Hindlimb muscle (tissue), 1 donor: ENCODE measurements at places on chromosomes 13 and 19. TPM values are rescaled to one million over a fixed set of nuclear protein-coding genes. Genes with fewer than 3 reads are reported as not detected.

GRCh38 chr19:38009650-38010242, 102.7 kb downstream of the SIPA1L3 start:
- DNase-seq: no peak

GRCh38 chr13:110286833-110287819, 19.8 kb downstream of the COL4A1 start:
- no peak for DNase-seq

DNA sequence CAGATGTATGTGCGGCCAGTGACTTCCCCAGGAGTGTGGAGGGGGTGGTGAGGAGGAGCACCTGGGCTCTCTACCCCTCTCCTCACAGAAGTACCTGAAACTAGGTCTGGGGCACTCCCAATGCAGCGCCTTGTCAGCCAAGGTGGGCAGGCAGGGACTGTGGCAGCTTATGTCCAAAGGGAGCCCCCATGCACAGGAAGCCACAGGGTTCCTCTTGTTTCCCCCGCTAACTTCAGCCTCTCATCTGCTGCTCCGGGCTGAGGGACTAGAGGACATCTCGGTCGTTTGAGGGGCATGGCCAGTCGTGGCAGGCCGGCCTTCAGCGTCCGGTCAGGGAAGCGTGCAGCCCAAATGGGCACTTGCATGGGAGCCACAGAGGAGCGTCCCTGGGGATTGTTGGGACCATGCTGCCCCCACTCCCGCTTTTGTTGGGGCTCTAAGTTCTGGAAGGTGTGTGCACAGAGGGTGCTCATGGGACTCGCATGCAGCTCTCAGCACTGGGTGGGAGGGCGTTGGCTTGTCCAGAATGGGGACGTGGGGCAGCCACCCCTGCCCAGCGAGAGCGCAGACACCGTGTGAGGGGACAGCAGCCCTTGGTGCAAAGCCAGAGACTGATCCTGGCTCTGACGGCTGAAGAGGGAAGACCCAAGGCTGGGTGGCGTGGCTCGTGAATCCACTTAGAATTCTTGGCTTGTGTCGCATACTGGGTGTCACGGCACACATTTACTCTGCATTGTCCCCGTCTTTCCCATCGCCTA, 16.6 kb upstream of the NPAS1 start:
- no peak for DNase-seq

GRCh38 chr19:55353803-55354697, 469 bp downstream of the COX6B2 start:
- no peak for DNase-seq

DNA sequence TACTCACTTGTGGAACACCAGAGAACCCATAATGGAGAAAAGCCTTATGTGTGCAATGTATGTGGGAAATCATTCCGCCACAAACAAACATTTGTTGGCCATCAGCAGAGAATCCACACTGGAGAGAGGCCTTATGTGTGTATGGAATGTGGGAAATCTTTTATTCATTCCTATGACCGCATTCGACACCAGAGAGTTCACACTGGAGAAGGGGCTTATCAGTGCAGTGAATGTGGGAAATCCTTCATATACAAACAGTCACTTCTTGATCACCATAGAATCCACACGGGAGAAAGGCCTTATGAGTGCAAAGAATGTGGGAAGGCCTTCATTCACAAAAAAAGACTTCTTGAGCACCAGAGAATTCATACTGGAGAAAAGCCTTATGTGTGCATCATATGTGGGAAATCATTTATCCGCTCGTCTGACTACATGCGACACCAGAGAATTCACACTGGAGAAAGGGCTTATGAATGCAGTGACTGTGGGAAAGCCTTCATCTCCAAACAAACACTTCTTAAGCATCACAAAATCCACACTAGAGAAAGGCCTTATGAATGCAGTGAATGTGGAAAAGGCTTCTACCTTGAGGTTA, 10.9 kb downstream of the ZNF549 start:
- DNase-seq: no peak

- DNase-seq: peak; percentile 79
These were observed 2.0 kb downstream of the SPRY2 start for GRCh38 chr13:80338781-80339562.

GRCh38 chr13:78700121-78700910, 41.4 kb upstream of the OBI1 start:
- DNase-seq: no peak

- no peak for DNase-seq
These were observed 7.5 kb upstream of the CEBPA start for GRCh38 chr19:33309826-33310225.

DNA sequence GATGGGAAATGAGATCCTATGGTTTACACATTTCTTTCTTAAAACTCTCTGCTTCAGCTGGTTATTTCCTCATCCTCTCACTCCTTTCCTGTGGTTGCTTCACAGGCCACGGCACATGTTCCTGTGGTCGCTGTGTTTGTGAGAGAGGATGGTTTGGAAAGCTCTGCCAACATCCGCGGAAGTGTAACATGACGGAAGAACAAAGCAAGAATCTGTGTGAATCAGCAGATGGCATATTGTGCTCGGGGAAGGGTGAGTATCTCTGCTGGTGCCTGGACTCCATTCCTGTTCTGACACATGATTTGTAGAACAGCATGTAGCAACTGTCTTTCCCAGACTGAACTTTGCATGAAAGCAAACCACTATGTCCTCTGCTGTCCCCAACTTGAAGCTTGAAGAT, 254.2 kb downstream of the ITGBL1 start:
- no peak for DNase-seq

DNA sequence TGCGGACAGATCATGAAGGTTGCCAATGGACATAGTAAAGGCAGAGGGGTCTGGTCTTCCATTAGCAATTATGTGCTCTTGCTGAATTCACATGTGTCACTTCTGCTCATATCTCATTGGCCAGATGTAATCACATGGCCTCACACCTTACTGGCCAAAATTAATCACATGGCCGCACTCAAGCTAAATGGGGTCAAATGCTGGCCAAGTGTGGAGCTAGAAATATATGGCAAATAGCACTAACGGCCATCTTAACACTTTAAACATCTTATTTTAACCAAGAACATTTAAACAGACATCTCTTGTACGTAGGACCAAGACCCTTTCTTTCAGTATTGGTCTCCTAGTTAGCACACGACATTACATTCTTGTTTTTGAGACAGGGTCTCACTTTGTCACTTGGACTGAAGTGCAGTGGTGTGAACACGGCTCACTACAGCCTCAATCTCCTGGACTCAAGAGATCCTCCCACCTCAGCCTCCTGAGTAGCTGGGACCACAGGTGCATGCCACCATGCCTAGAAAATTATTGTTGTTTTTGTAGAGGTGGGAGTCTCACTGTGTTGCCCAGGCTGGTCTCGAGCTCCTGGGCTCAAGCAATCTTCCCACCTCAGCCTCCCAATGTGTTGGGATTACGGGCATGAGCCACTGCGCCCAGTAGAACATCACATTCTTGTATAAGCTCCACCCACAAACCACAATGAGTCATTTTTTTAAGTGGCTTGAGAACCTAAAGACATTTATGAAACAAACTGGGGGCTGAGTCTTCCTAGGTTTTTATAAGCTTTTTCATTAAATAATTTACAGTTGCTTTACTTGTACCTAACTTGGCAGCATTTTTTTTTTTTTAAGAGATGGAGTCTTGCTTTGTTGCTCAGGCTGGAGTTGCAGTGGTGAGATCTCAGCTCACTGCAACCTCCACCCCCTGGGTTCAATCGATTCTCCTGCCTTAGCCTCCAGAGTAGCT, 2.9 kb upstream of the PTOV1 start:
- DNase-seq: no peak

DNA sequence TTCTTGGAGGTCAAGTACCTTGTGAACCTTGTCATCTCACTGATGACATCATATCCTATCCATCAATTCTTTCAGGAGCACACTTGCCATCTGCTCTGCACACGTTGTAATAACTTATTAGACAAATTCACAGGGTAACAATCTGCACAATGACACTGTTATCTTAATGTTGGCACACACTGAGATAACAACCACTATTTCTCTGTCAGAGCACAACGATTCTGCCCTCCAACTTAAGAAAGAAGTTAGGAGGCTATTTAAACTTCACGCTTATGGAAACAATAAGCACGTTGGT, 351.3 kb downstream of the DACH1 start:
- no peak for DNase-seq

GRCh38 chr19:29505097-29505824, 20.5 kb upstream of the VSTM2B start:
- DNase-seq: no peak

- DNase-seq: no peak
These were observed 790.9 kb upstream of the ARGLU1 start for GRCh38 chr13:107358866-107359265.

GRCh38 chr13:112686364-112686763, 3.5 kb upstream of the ATP11A start:
- DNase-seq: no peak

- DNase-seq: no peak
These were observed 9.6 kb upstream of the CYP4F12 start for GRCh38 chr19:15663247-15663646.

GRCh38 chr13:40787062-40787461, 2.3 kb upstream of the SLC25A15 start:
- DNase-seq: no peak

GRCh38 chr19:48918801-48919247, 14.7 kb upstream of the DHDH start:
- DNase-seq: no peak

- DNase-seq: no peak
These were observed 808.9 kb downstream of the DIAPH3 start for GRCh38 chr13:59354665-59355369.

DNA sequence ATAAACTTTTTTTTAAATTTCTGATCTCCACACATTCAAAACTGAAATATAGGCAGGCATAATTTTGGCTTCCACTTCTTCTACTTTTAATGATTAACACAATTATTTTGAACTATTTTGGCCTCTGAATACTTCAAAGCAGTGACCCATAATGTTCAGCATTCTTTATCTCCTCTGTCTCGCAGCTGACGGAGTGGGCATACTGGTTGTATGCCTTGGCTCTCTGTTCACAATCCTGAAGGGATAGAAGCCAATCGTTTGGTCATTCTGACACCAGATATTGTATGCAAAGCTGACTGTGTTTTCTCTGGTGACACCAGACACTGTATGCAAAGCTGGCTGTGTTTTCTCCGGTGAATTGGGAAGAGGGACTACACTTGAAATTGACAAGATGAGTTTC, 833.0 kb downstream of the EFNB2 start:
- no peak for DNase-seq

GRCh38 chr13:60143775-60144174, 20.0 kb downstream of the DIAPH3 start:
- no peak for DNase-seq

GRCh38 chr19:53365899-53366493, 491 bp downstream of the ZNF525 start:
- DNase-seq: no peak

GRCh38 chr13:24618011-24618955, 61.9 kb upstream of the ATP12A start:
- no peak for DNase-seq

- no peak for DNase-seq
These were observed 2.9 kb upstream of the YJEFN3 start for GRCh38 chr19:19525611-19526380.

DNA sequence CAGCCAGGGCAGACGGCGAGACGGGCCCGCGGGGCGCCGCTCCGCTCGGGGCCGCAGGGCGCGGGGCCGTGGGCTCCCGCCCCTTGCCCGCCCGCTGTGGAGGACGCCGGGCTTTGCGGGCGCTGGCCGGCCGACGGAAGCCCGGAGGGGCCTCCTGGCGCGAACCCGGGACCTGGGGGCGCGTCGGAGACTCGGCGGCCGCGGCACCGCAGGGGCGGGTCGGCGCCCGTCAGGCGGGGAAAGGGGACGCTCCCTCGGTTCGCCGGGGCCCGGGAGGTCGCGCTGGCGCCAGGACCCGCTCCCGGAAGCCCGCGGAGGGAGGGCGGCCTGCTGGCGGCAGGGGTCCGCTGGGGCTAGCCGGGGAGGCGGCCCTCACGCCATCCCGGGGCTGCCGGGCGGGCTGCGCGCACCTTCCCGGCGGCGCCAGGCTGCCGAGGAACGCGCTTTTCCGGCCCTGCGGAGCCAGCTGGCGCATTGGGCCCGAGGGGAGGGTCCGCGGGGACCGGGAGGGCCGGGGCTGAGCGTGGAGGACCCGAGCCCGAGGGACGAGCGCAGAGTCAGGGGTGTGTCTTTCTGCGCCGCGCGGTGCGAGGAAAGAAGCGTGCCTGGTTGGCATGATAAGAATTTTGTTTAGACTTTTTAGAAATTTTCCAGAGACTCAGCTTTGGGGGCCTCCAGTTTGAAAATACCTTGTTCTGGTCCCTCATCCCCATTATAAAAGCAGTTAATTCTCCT, 511 bp downstream of the GARRE1 start:
- DNase-seq: peak; percentile 57

- no peak for DNase-seq
These were observed 111.0 kb upstream of the MCF2L start for GRCh38 chr13:112857914-112858490.

- no peak for DNase-seq
These were observed 5.3 kb upstream of the DOCK9 start for GRCh38 chr13:98983182-98983581.

- DNase-seq: no peak
These were observed 4.9 kb downstream of the AP1M1 start for GRCh38 chr19:16202320-16203255.

DNA sequence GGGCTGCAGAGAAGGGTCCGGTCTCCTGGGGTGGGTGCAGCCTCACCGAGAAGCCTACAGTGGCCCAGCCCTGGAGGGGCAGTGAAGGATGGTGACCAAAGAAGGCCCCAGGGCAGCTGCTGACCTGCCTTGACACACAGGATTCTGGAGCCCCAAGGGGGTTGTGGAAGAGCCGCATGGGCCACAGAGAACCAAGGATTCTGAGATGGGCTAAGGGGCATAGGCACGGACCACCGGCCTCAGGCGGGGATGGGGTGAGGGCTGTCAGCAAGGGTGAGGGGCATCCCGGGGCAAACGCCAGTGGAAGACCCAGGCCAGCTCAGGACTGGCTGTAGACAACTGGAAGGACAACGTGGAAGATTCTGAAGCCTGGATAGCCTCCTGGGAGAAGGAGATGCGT, 151.6 kb downstream of the TEX29 start:
- DNase-seq: no peak

GRCh38 chr19:4867534-4868285, at the start of gene PLIN3:
Gene PLIN3, minus strand, starts transcription at chr19:4867667. Its CDS starts 6,273 bp downstream, at chr19:4861394.
- DNase-seq: peak; percentile 95

GRCh38 chr19:45293682-45294081, 29.0 kb downstream of the CKM start:
- no peak for DNase-seq

ZNF486 gene
- polyA plus RNA-seq: 4.9 TPM

KANK3 gene
- 15.8 TPM for polyA plus RNA-seq

ZNF766 gene
- 12.2 TPM for polyA plus RNA-seq

POP4 gene
- 43.7 TPM for polyA plus RNA-seq

ERICH6B gene
- 1.3 TPM for polyA plus RNA-seq

FXYD7 gene
- 0.65 TPM for polyA plus RNA-seq

XAB2 gene
- polyA plus RNA-seq: 33.1 TPM

FUT2 gene
- 1.2 TPM for polyA plus RNA-seq

RNF17 gene
- polyA plus RNA-seq: 0.40 TPM

ZNF439 gene
- polyA plus RNA-seq: 4.1 TPM

LGALS4 gene
- polyA plus RNA-seq: 1.5 TPM

PEAK3 gene
- polyA plus RNA-seq: not detected

INAFM1 gene
- 13.9 TPM for polyA plus RNA-seq

ZNF470 gene
- 4.9 TPM for polyA plus RNA-seq

ELSPBP1 gene
- not detected for polyA plus RNA-seq
